ENCODE measurements at places on chromosomes 5 and 9.

GRCh38 chr5:177314376-177315342 is 3.0 kb upstream of the MXD3 start:
- DNase-seq: no peak

DNA sequence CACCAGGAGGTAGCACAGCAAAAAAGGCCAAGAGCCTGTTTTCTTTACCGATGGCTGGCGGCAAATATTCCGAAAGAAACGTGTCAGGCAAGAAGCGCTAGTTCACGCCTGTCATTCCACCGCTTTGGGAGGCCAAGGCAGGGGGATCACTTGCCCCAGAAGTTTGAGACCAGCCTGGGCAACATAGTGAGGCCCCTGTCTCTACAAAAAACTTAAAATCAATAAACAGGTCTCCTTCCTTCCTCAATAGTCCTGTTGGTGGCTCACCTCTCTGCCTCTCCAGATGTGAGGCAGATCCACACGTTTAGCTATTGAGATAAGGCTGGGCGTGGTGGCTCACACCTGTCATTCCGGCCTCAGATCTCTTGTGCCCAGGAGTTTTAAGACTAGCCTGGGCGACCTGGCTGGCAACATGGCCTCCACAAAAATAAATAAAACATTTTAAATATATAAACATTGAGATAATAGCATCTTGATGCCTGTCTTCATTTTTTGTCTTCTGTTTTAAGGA is 1.3 kb upstream of the TMEM250 start:
- DNase-seq: no peak

GRCh38 chr5:52893105-52893504 is 96.0 kb upstream of the ITGA2 start:
- no peak for DNase-seq

- DNase-seq: no peak
These were observed 154.3 kb downstream of the HMHB1 start for GRCh38 chr5:143966280-143966679.

- DNase-seq: no peak
These were observed 277.2 kb upstream of the MPDZ start for GRCh38 chr9:13556656-13557055.

DNA sequence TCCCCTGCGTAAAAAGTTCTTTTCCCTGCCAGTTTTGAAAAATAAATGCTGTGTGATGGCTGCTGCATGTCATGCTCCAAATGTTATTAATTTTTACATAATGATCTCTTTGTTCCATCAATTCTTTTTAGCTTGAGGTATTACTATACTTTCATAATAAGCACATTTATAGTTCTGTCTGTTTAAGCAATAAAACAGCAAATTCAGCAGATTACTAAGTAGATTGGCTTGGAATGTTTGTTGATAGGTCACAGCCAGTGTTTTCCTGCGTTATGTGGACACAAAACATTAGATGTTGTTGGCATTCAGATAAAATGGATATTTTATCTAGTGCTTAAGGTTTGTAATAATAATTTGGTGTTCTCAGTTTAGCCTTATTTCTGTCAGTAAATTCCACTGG is 242.0 kb downstream of the KDM4C start:
- no peak for DNase-seq

GRCh38 chr5:122083535-122083934 is 5.5 kb upstream of the LOX start:
- DNase-seq: no peak

DNA sequence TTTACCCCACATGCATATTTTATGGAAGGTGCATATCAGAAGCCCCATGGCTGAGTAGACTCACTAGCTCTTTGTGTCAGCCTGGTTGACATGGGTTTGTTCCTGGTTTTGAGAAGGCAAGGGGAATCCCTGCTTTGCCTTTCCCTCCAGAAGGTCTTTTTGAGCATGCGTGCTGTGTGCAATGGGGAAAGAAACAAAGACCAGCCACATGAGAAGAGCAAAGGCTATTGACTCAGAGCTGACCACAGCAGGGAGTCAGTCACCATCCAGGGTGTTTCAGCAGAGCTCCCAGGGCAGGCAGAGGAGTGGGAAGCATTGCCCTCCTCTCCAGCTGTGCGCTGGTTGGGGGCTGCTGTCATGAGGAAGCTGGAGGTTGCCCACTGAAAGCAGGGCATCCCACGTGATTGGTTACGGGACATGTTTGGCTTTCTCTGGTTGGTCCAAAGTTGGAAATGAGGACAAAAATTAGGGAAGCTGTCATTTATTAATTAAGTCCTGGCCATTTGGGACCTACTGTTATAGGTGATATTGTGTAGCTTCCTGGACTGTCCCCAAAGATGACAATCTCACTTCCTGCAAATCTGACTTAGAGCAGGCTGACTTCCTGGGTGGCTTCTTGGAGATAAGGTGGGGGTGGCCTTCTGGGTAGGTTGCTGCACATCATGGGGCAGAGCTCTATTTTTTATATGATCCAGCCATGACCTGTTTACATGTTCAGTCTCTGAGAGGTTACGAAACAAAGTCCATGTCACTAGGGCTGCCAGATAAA is 48.9 kb upstream of the TDRD7 start:
- no peak for DNase-seq

DNA sequence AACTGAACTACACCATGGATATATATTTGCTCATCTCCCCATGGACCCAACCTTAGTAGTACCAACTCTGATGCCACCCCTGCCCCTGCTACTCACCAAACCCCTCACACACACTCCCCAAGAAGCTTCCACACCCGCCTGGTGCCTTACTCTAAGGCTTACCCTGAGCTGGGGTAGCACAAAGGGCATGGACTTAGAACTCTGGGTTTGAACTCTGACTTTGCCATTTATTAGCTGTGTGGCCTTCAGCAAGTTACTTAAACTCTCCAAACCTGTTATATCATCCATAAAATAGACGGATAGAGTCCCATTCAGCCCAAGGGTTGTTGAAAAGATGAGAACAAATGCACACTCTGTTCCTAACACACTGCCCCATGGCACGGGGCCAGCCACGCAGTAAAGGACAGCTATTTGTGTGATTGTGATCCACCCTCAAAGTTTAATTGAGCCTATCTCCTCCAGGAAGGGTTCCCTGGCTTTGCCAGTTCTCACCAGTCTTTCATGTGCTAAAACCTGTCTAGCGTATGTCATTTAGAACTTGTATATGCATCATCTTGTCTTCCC is 111.0 kb downstream of the KLHL3 start:
- no peak for DNase-seq

DNA sequence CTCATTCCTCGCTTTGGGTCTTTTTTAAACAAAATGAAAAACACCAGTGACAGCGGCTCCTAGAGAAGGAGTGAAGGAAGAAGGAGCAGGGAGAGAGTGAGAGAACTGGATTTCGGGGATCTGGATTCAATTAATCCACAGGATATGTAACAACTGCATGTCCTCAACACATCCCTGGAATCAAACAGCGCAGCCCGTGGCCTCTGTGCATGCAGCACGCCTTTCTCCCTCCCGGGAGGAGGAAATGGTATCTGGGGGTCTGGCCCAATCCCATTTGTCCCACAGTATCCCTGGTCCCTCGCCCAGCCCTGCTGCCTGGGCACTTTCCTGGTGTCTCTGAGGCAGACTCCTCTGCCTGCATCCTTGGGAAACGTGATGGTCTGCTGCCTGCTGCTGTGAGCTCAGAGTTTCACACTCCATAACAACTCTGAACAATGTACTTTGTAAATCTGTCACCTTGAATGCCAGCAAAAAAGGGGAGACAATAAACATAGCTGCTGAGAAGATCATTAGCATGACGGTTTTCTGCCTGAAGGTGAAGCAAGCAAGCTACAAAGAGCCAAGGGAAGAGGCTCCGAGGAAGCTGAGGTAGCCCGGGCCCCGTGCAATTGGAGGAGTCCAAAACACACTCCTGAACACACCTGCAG is 56.1 kb downstream of the PTCH1 start:
- no peak for DNase-seq

DNA sequence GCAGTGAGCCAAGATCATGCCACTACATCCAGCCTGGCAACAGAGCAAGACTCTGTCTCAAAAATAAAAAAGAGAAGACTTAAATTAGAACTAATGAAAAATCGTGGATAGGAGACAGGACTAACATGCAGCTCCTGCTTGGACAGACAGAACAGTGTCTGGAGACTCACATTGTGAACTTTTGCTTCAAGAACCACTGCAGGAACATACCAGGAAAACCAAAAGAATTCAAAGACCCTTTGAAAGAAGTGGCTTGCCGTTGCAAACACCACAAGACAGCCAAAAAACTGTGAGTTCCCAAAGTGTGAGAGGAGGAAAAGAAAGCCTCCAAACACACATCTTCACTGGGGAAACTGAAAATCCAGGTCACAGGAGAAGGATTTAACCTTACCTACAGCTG is 48.8 kb upstream of the SNAPC3 start:
- no peak for DNase-seq

DNA sequence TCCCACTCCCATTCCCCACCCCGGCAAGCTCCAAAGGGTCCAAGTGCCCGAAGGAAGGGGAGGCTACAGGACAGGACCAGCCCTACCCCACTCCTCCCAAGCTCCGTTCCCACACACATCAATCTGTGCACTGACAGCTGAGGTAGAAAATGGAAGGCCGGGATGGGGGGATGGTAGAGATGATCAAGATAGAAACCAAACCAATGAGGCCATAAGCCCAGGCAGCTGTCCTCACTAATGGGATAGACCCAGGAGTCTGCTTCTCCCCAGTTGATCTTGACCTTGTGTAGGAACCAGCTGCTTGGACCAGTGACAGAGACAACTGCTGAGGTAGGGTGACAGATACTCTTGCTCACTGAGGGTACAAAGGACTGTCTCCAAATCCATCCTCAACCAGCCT is 38.6 kb downstream of the B4GALT1 start:
- DNase-seq: no peak

- DNase-seq: no peak
These were observed 316.6 kb downstream of the SPOCK1 start for GRCh38 chr5:137182576-137182975.

DNA sequence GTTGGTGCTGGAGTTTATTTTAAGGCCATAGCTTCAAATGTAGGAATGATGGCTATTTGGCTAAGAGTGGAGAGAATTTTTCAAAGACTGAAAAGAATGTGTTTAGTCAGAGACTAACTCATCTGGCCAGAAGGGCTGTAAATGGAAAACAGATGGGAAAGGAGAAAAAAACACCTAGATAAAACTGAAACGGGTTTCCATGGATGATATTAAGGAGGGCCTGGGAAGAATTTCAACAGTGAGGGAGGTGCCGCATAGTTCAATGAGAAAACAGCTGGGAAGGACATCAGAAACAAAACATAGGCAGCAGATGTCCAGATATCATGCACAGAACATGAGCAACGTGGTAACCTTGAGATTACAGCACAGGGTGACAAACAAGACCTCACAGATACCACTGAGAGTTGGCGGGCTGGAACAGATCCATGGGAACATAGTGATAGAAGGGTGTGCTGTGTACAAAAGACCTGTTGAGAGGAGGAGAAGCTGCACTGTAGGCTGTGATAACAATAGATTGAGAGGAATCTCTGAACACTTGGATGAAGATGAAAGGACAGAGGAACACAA is 31.2 kb upstream of the RAD23B start:
- DNase-seq: no peak

DNA sequence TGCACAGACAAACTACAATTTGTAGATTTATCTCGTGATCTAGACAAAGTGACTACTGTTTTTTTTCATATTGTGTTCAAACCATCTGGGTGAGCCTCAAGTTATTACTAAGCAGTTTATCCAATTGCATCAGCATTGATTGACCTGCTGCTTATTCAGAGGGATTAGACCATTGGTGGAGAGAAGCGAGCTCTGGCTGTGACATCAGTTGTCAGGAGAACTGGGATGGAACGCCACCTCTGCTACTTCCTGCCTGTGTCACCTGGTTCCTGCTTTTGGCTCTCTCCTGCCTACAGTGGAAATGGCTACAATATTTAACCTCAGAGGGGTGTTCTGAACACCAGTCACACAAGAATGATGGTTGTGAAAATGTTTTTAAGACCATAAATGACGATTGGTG is 12.1 kb downstream of the NR4A3 start:
- DNase-seq: peak; percentile 11

GRCh38 chr5:33854733-33855151 is 37.0 kb downstream of the ADAMTS12 start:
- DNase-seq: no peak

- DNase-seq: no peak
These were observed 5.7 kb upstream of the PRXL2C start for GRCh38 chr9:96660692-96661248.

GRCh38 chr5:137718611-137719010 is 17.3 kb downstream of the KLHL3 start:
- no peak for DNase-seq

DNA sequence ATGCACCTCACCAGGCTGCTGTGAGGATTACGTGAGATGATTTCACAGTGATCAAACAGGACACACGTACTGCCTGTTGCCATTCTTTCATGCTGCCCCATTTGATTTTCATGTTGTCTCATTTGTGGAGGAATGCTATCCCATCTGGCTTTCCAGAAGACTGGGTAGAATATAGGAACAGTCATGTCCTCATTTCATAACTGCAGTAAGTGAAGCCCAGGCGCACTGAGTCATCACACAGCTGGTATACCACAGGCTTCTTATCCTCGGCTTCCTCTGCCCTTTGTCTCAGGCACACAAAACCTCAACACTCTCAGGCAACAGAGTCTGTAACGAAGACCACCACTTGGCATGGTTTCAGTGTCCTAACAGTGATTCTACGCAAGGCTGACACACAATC is 62.3 kb downstream of the LHFPL2 start:
- no peak for DNase-seq

- no peak for DNase-seq
These were observed 36.2 kb downstream of the CDK7 start for GRCh38 chr5:69270840-69271239.

DNA sequence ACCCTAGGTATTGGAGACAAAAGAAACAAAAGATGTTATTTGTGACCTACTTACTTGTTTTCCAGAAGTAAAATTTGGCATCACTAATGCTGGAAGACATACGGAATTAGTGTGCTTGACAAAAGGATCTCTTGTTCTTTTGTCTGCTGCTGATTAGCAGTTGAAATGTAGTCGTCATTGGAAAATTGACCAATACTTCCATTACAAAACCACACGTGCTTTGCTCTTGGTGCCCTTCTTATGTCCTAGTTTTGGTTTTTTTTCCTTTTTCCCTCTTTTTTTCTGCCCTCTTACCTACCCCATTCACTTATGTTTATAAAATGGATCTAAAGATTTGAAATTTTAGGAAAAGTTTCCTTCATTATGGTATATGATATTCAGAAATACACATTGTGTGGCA is 197.4 kb downstream of the FER start:
- DNase-seq: no peak

GRCh38 chr9:133775291-133775690 is 37.1 kb upstream of the SARDH start:
- no peak for DNase-seq

DNA sequence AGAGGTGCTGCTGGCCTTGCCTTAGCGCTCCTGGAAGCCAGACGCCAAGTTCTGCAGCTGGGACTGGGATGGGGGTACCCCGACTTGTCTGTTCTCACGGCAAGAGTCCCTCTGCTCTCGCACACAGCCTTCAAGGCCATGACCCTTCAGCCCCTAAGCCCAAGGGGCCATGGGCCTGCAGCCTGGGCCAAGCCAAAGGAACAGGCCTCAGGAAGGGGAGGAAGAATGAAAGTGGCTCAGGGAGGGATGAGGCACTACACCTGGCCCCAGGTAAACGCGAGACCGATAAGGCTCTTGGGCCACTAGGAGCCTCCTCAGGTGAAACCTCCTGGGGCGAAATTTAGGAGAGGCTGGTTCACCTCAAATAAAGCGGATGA is 3.9 kb downstream of the EBF1 start:
- no peak for DNase-seq

GRCh38 chr5:154352960-154353548 is 92.7 kb upstream of the SAP30L start:
- no peak for DNase-seq
